ENCODE measurements at places on chromosomes 11 and 22.

GRCh38 chr11:22162756-22163155, 30.1 kb upstream of the ANO5 start:
- no peak for DNase-seq

DNA sequence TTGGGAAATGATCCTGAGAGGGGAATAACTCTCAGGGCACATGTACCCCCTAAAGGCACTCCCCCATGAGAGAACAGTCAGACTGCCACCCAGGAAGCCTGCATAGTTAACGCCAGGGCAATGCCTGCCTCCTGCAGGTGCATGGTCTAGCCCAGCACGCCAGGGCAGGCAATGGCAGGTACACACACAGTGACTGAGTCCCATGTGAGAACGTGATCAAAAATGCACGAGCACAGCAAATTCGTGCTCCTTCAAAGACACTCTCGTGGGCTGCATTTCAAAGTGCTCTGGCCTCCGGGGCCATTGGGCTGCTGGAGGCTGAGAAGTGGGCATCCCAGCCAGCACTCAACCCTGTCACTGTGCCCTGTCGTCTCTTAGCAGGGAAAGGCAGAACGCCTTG, 79.7 kb downstream of the SHANK2 start:
- DNase-seq = no peak

- no peak for DNase-seq
Observed at GRCh38 chr22:23062616-23063538, 7.4 kb upstream of the GNAZ start.

DNA sequence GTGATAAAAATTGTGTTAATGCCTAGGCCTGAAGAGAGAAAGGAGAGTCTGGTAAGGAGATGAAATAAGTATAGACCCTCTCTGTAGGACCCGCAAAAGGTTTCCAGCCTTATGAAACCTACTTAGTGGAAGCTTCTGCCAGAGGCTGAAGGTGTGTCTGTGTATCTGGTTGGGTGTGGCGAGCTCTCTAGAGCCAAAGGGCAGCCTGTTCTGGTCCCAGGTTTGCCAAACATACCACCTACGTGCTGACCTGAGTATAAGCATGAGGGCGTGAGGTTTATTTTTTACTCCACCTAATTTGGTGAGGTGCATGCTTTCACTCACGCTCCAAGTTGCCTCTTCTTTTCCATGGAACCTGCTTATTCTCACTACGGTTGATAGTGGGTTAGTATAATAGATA, 5.6 kb downstream of the CSTPP1 start:
- DNase-seq = no peak

DNA sequence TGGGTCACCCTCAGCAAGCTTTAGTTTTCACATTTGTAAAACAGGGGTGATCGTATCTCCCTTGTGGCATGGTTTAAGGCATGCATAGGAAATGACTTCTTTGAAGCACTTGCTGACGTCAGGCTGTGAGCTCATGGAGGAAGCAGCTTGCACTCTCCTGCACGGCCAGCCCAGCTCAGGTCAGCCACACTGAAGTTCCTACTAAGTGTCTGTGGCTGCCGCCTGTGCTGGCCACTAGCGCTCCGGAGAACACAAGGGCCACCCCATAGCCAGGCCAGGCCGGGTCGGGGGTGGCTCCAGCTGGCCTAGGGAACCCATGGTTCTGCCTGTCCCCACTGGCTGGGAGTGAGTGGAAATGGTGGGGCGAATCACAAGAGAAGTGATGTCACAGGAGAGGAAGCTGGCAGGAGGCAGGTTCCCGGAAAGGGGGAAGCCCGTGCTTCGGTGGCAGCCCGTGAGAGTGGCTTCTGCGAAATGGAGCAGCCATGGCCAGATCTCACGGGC, 28.2 kb downstream of the KCTD17 start:
- peak; percentile 85 for DNase-seq

GRCh38 chr11:123431619-123432018, 1.6 kb downstream of the GRAMD1B start:
- no peak for DNase-seq

Measured in stimulated activated CD4-positive, alpha-beta T cell treated with anti-CD3 and anti-CD28 coated beads, Interleukin-1b, Interleukin-23, amount 100 ng/mL, for 48 hours (primary cell).